ENCODE measurements at places on chromosomes 1 and 21. TPM values are rescaled to one million over a fixed set of nuclear protein-coding genes. Genes with fewer than 3 reads are reported as not detected.
A peak's percentile ranks its signal among the peaks of the same experiment; 100 is the strongest.

DNA sequence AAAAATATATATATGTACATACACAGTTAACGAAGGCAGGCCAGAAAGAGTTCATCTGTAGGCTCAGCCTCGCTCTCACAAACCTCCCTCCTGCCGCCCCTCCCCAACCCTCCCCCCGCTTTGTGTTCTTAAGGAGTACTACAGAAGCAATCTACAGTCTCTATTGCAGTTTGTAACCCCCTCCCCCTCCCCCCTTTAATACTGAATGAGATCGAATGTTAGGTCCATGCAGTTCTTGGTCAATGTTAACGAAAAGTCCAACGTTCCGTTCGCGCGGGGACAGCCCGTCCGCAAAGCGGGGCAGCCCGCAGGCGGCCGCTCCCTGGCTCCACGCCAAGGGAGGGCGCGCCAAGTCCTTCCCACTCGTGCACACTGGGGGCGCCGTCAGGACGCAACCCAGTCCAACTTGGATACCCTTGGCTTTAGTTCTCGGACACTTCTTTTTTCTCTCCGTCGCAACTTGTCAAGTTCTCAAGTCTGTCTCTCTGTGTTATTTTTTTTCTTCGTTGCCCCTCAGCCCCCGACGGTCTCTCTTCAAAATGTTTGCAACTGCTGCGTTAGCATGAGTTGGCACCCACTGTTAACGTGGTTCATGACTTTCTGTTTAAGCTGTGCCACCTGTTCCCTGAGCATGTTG lies 2.2 kb downstream of the JUN start:
- DNase-seq, result peak; percentile 89

DNA sequence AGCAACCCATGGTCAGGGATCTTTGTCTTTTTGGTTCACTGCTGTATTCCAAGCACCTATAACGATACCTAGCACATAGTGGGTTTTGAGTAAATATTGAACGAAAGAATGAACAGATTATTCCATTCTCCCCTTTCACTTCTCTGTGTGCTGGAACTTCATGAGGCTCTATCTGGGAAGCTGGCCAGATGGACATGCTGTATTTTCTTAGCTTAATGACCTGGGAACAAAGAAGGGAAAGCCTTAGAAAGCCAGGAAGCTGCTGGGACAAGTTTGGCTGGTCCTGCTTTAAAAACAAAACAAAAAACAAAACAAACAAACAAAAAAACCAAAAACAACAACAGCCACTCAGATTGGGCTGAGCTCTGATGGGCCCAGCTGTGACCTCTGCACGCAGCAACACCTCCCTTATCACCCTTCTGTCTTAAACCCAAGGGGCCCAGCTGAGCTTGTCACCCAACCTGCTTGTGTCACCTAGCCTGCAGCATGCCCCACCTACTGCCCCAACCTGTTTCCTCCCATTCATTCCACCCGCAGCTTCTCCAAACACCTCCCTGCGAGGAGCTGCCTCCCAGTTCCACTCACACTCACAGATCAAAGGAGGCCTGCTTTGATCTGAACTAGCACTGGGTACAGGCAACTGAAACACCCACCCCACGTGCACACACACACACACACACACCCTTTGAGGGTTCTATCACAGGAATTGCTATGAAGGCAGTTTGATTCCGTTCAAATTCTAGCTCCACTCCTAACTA lies 37.1 kb downstream of the SLC30A1 start:
- DNase-seq, result no peak

DNA sequence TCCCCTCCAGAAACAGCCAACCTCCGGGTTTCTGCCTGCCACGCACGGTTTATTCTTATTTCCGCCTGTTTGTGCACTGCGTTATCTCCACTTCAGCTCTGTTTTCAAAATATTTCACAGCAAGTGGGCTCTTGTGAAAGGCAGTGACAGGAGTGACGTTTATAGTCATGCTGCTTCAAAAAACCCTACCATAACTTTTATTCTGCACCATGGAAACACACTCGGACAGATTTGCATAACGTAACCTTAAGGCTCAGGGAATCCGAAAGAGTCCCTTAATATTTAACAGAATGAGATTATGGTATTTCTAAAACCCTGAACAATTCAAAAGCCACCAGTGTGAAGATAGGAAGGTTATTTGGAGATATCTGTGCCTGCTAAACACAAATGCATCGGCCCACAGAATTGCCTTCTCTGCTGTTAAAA lies 782 bp upstream of the SDE2 start:
- DNase-seq, result no peak

GPR3 gene
- 0.40 TPM for total RNA-seq

SLC25A34 gene
- total RNA-seq, result 3.5 TPM
